ENCODE measurements at places on chromosomes 5 and 9.
A peak's percentile ranks its signal among the peaks of the same experiment; 100 is the strongest.

DNA sequence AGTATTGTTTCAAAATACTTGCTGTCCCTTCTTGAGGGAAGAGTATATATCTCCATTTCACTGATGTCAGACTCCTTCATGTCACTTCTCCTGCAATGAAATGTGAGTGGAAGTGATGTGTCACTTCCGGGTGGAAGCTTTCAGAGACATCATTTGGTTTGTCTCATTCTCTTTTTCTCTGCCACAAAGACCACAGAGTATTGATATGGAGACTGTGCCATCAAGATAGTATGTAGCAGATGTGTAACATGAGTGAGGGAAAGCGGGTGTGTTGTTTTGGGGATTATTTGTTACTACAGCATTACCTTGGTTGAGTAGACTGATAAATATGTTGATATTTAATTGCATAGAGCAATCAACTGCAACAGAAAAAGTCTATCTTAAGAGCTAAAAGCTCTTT, 169.8 kb downstream of the FBXL7 start:
- DNase-seq: no peak

- DNase-seq: no peak
These were observed 367.2 kb downstream of the OSTF1 start for GRCh38 chr9:75455444-75455921.

- DNase-seq: peak; percentile 10
These were observed 8.0 kb downstream of the CEP72 start for GRCh38 chr5:620152-620551.

DNA sequence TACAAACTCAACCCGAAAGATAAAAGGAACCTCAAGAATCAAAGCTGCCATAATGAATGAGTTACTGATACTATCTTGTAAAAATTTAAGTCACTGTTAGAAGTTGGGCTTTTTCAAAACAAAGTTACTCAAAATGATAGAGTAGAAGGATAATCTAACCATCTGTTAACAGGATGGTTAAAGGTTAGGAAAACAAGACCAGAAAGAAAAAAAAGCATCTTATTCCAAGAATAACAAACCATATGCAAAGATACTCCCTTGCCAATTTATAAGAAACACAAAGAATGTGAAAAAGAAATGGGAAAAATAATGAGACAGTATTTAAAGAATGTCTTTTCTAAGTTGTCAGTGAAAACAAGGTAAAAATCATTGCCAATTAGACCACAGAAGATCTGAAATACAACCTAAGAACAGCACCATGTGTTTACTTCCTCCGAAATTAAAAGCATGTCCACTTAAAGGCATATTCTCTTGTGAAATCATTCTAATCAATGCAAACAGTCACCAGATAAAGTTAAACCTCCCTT, 51.2 kb downstream of the STRBP start:
- DNase-seq: no peak

DNA sequence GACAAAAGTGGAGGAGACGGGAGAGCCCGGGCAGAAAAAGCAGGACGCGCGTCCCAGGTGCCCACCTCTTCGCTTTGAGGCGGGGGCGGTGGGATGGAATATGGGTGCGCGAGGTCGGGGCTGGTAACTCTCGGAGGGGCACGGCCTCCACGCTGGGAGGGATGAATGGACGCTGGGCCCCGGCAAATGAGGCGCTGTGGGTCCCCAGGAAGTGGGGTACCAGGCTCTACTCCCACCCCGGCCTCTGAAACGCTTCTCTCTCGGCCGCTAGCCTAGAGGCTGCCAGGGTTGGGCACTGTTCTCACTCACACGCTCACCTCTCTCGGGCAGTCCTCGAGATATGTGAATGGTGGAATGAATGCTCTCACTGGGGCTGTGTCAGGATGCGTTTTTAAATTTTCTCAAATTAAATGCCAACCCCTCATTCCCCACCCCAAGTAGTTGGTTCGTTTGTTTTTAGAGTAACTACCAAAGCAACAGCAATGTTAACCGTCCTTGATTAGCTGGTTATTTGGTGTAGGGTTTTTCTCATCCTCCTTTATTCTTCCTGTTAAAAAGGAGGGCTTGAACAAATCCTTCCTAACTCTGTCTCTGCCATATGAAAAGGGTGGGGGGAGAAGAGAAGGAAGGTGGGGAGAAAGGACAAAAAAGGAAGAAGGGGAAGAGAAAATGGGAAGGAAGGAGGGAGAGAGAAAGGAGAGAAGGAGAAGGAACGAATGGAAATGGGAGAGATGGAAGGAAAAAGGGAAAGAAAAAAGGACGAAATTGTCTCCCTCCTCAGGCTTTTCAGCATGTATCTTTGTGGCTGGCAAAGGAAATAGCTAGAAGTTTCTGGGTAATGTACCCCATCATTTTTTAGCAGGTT, 1.3 kb upstream of the EBF1 start:
- no peak for DNase-seq

- no peak for DNase-seq
These were observed 858.8 kb upstream of the NUDT12 start for GRCh38 chr5:104421431-104421830.

- peak; percentile 71 for DNase-seq
These were observed 373.3 kb upstream of the SEMA6A start for GRCh38 chr5:116947691-116948528.

All from stimulated activated CD4-positive, alpha-beta T cell treated with anti-CD3 and anti-CD28 coated beads, Interleukin-2, amount 100 ng/mL, for 24 hours (primary cell).